Esophagus squamous epithelium (tissue), 5 donors: ENCODE measurements at places on chromosomes 11 and 22. TPM values are rescaled to one million over a fixed set of nuclear protein-coding genes. Genes with fewer than 3 reads are reported as not detected.

GRCh38 chr11:35247428-35247827 lies 108.5 kb downstream of the CD44 start:
- no peaks in the 10 kb centered on the region for H3K36me3 ChIP-seq
- H3K4me3 ChIP-seq, result no peak overlapping the region
- peak overlapping the region; percentile 53 for H3K27ac ChIP-seq
- H3K27me3 ChIP-seq, result peaks cover 4% of the 10 kb centered on the region
- no peak for DNase-seq

Gene AQP11
- total RNA-seq, result not detected

- peaks cover 15% of the 10 kb centered on the region for H3K4me1 ChIP-seq
- peak overlapping the region; percentile 69 for H3K27ac ChIP-seq
- H3K36me3 ChIP-seq, result peaks cover 30% of the 10 kb centered on the region
- DNase-seq, result no peak
- H3K27me3 ChIP-seq, result no peaks in the 10 kb centered on the region
Observed at GRCh38 chr22:38864361-38865191, 7.4 kb downstream of the CBX6 start.

GRCh38 chr11:73812234-73812633 lies 24.6 kb downstream of the MRPL48 start:
- H3K4me1 ChIP-seq, result no peaks in the 10 kb centered on the region
- no peaks in the 10 kb centered on the region for H3K36me3 ChIP-seq
- H3K4me3 ChIP-seq, result no peak overlapping the region
- H3K27me3 ChIP-seq, result no peaks in the 10 kb centered on the region
- no peak overlapping the region for H3K27ac ChIP-seq
- DNase-seq, result no peak

Gene E2F8
- total RNA-seq, result 4.8 TPM

DNA sequence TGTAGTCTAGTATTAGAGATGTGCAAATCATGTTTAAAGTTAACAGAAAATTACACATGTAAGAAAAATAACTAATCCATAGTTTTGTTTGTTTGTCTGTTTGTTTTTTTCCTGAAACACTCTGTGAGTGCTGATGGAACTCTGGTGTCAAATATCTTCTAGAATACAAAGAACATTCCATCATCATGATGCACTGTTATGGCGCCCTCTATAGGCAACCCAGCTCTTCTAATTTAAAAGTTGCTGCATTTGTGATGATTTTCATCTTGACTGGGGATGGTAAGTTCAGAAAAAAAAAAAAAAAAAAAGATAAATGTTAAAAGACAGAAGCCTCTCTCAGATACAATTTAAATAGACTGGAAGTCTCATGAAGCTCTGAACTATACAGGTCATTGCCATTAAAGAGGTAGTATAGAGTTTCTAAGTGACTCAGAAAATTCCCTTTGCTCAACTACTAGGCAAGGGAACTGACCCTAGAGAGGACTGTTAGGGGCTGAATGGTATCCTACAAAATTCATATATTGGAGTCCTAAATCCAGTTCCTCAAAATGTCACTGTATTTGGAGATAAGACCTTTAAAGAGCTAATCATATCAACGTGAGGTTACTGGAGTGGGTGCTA lies 597.2 kb upstream of the ANO3 start:
- no peak for DNase-seq
- H3K36me3 ChIP-seq, result no peaks in the 10 kb centered on the region
- H3K27ac ChIP-seq, result no peak overlapping the region
- H3K27me3 ChIP-seq, result no peaks in the 10 kb centered on the region
- H3K4me1 ChIP-seq, result no peaks in the 10 kb centered on the region
- H3K4me3 ChIP-seq, result no peak overlapping the region

- no peaks in the 10 kb centered on the region for H3K27me3 ChIP-seq
- DNase-seq, result no peak
Observed at GRCh38 chr11:30358536-30358935, 35.6 kb downstream of the ARL14EP start.

- no peak for DNase-seq
- no peaks in the 10 kb centered on the region for H3K36me3 ChIP-seq
- H3K4me1 ChIP-seq, result peaks cover 11% of the 10 kb centered on the region
- H3K27ac ChIP-seq, result no peak overlapping the region
Observed at GRCh38 chr11:115939104-115939730, 435.0 kb upstream of the CADM1 start.

DNA sequence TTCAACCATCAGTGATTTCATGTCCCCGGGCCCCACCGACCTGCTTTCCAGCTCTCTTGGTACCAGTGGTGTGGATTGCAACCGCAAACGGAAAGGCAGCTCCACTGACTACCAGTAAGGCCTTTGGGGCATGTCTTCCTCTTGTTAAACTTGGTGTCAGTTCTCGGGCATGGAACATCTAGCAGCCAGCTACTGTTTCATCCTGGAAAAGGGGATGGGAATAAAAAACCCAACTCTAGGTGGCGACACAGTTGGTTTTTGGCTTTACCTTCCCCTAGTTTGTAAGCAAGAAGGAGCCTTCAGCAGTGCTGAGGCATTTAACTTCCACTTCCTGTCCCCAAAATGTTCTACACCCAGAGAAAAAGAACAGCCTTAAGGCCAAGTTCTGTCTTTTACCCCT lies 76.7 kb downstream of the BMAL1 start:
- no peak overlapping the region for H3K4me3 ChIP-seq
- peaks cover 94% of the 10 kb centered on the region for H3K36me3 ChIP-seq
- no peak for DNase-seq
- no peaks in the 10 kb centered on the region for H3K27me3 ChIP-seq
